ENCODE measurements at places on chromosomes 3 and 15.

DNA sequence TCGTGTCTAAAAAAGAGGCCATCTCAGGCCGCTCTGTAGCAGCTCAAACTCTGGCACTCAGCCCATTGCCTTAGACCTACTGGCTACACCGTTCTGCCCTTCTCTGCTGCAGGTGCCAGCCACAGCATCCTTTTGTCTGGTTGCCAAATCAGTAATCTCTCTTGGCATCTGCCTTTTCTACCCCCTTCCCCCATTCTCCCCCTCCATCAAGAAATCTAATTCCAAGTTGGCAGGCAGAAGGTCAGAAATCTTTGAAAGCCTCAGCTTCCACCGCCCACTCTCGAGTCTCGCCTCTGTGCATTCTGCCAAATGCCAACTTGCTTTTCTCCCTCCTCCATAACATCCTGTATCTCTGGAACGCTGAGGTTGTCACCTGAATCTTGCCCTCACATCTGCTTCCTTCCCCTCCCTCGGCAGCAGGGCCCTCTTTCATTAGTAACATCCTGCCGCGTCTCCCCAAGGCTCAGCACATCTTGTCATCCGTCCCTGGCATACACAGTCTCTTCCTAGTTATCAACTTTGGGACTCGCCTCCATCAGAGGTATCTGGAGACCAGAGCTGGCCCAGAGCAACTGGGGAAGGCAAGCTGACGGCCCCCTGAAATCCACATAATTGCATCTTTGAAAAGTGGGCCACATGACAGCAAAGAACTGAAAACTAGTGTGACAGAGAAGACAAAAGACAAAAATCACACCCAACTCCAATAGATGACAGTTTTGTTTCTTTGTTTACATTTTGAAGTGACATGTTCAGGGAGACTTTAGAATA, 312.0 kb upstream of the CCDC54 start:
- H3K4me3 ChIP-seq, result no peak overlapping the region
- DNase-seq, result peak; percentile 76

DNA sequence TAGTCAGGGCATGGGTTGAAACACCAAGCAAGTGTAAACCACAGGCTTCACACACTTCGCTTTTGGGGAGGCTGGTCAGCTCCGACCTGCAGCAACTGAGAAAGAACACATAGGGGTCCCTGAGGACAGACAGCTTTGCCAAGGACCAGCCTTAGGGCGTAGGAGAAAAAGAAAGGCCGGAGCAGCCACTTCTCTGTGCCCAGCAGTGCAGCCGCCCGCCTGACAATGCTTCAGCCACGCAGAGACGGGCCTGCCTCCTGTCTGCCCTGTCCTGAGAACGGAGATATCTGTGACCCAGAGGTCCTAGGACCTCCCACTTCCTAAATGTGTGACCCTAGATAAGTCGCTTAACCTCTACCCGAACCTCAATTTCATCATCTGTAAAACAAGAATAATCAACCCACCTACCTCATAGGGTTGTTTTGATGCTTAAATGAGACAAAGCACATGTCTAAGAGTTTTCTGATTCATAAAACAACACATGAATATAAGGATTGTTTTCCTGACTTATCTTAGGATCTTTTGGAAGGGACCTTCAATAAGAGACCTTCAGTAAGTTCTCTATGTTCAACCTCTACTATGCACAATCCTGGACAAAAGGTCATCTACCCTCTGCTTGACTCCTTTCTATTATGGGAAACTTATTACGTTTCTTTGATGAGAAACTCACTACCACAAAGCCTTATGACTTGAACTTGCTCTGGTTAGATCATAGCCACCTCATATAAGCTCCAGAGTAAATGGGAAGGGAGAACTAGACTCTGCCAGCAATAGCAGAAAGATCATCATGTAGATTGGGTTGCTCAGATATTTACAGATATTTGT, 32.9 kb upstream of the RFTN1 start:
- DNase-seq, result peak; percentile 64
- no peaks in the 10 kb centered on the region for H3K27me3 ChIP-seq
- H3K4me1 ChIP-seq, result peaks cover 28% of the 10 kb centered on the region
- H3K36me3 ChIP-seq, result no peaks in the 10 kb centered on the region
- no peak overlapping the region for H3K4me3 ChIP-seq
- no peak overlapping the region for H3K27ac ChIP-seq

GRCh38 chr3:122966045-122966444, 61.5 kb downstream of the SEMA5B start:
- H3K36me3 ChIP-seq, result no peaks in the 10 kb centered on the region
- DNase-seq, result no peak
- no peak overlapping the region for H3K27ac ChIP-seq
- H3K4me1 ChIP-seq, result peaks cover 5% of the 10 kb centered on the region
- no peak overlapping the region for H3K4me3 ChIP-seq
- H3K27me3 ChIP-seq, result no peaks in the 10 kb centered on the region

DNA sequence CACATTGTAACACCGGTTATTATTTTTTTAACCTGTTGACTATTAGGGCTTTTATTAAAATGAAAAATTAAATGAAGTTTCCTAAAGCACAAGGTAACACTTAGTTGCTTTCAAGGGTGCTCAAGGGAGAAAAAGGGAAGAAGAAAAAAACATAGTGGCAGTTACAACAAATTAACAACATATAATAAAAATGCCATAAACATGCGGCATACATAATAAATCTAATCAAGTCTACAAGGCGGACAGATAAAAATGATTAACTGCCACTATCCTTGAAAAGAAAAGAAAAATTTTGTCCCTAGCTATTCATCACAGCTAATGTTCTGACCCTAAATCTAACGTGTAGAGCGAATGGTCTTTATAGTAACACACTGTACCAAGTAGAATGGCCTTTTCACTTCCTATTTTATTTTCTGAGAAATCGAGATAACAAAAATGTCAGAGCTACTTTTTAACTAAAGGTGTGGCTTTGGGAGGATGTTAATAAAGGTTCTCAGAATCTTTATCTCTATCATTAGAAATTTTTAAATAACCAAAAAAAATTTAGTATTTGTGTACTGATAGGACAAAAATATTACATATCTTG, 194.9 kb downstream of the FOXP1 start:
- H3K4me1 ChIP-seq, result peaks cover 89% of the 10 kb centered on the region
- H3K27ac ChIP-seq, result peak overlapping the region; percentile 83
- H3K27me3 ChIP-seq, result no peaks in the 10 kb centered on the region

DNA sequence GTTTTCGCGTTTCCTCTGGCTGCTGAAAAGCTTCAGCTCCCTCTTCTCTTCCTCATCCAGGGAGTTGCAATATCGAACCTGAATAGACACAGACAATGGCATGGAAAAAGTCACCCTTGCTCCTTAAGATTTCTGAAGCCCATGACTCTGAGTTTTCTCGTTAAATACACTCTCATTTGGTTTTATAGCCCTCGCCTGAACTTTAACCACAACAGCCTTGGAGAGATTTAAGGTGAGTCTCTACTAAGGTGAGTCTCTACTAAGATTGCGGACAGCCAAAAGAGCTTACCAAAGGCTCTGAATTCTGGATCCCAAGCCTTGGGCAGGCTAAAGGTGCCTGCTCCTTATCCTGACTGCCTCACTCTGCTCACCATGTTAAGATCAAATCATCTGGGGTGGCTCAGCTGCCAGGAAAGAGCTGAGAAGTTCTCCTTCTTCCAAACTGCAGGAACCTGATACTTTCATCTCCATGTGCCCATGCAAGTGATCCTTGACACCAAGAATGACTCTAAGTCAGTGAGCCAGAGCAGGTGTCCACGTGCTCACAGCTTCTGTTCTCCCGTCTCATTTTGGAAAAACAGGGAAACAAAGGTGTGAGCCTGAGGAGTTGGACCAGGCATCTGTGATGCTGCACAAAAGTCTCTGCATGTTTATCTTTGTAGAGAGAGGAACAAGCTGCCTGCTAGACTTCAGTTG, 65.1 kb downstream of the PRICKLE2 start:
- no peaks in the 10 kb centered on the region for H3K36me3 ChIP-seq
- no peak for DNase-seq
- no peak overlapping the region for H3K27ac ChIP-seq
- no peaks in the 10 kb centered on the region for H3K4me1 ChIP-seq
- H3K27me3 ChIP-seq, result peaks cover 2% of the 10 kb centered on the region
- no peak overlapping the region for H3K4me3 ChIP-seq

DNA sequence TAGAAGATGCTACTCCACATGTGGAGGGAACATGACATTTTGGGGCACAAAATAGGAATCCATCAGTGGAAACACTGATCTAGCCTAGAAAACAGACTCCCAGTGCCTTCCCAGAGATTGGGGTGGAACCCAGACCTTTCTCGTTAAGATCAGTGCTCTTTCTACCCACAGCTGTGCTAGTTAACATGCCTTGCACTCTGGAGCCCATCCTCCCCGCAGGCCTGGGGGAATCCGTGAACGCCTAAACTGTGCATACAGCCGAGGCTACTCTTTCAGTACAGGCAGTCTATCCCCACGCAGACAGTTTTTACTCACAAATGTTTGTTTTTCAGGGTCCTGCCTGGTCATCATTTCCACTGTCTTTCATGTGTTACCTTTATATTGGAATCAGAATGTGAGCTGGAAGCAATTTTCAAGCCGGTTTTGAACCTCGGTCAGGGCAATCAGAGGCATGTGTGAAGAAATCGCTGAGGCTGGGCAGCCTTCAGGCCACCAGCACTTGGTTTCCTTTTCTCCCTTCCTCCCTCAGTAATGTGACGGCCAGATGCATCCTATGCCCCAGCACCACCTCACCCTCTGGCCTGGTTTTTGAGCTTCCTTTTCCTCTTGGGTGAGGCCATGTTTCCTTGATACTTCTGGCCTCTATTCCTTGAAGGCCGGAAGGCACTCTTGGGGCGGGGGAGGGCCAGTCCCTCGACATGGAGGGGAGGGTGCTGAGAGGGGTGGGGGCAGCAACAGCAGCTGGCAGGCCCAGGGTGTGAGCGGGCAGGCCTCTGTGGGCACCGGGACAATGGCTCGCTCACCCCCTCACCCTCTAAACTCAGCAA, 123.6 kb upstream of the GALNT15 start:
- H3K4me1 ChIP-seq, result no peaks in the 10 kb centered on the region
- H3K4me3 ChIP-seq, result no peak overlapping the region
- no peaks in the 10 kb centered on the region for H3K27me3 ChIP-seq
- peak; percentile 93 for DNase-seq

DNA sequence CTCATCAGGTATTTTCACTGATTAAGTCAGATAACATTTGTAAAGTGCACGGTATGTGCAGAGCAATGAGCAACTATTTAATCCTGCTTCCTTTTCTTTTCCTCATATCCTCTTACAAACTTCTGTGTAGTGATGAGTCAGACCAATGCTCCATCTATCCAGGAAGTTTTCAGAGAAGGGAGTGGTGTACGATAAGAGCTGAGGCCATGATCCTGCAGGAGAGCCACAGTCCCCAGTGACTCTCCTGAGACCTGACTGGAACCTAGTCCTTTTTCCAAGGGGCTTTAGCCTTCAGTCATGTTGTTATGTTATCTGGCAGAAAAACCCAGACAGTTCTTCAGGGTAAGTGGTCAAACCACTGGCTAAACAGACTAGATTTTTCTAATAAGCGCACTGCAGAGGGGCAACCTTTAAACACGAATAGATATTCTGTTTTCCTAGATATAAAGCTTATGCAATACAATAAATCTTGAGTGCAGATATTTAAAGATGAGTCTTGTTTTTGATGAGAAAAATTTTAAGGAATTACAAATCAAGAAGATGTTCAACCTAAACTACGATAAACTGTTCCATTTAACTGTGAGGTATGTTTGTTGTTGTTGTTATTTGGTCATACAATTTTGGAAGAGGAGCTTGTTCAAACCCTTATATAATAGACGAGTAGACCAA, 110.5 kb upstream of the RAP2B start:
- no peaks in the 10 kb centered on the region for H3K36me3 ChIP-seq
- H3K27ac ChIP-seq, result no peak overlapping the region
- H3K4me3 ChIP-seq, result no peak overlapping the region
- no peaks in the 10 kb centered on the region for H3K4me1 ChIP-seq

- H3K4me1 ChIP-seq, result no peaks in the 10 kb centered on the region
- peaks cover 10% of the 10 kb centered on the region for H3K36me3 ChIP-seq
- DNase-seq, result no peak
- H3K4me3 ChIP-seq, result no peak overlapping the region
Observed at GRCh38 chr15:49645941-49646340, 25.1 kb downstream of the DTWD1 start.

- H3K27me3 ChIP-seq, result no peaks in the 10 kb centered on the region
- no peaks in the 10 kb centered on the region for H3K4me1 ChIP-seq
- no peak for DNase-seq
- H3K27ac ChIP-seq, result no peak overlapping the region
- H3K4me3 ChIP-seq, result no peak overlapping the region
Observed at GRCh38 chr3:15385901-15386653, 41.3 kb downstream of the METTL6 start.

- no peaks in the 10 kb centered on the region for H3K27me3 ChIP-seq
- no peaks in the 10 kb centered on the region for H3K4me1 ChIP-seq
- no peak overlapping the region for H3K27ac ChIP-seq
- no peak for DNase-seq
- H3K4me3 ChIP-seq, result no peak overlapping the region
- H3K36me3 ChIP-seq, result peaks cover 82% of the 10 kb centered on the region
Observed at GRCh38 chr3:113006359-113007056, 15.7 kb downstream of the GTPBP8 start.

- no peak overlapping the region for H3K4me3 ChIP-seq
- no peak overlapping the region for H3K27ac ChIP-seq
- DNase-seq, result no peak
- H3K36me3 ChIP-seq, result no peaks in the 10 kb centered on the region
- H3K27me3 ChIP-seq, result no peaks in the 10 kb centered on the region
Observed at GRCh38 chr3:117195034-117195433, 485.5 kb downstream of the TUSC7 start.

DNA sequence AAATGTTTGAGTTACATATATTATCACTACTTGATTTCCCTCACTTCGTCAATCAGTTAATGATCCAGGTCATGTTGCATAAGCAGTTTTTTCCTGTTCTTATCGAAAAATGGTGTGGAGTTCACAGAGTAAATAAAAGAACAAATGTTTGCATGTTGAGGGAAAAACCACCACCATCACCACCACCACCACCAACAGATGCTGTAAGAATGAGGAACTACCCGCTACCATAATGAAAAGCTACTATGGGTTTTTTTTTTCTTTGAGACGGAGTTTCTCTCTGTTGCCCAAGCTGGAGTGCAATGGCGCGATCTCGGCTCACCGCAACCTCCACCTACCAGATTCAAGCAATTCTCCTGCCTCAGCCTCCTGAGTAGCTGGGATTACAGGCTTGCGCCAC, 27.6 kb downstream of the RUBCN start:
- H3K27ac ChIP-seq, result no peak overlapping the region
- H3K27me3 ChIP-seq, result no peaks in the 10 kb centered on the region
- no peak overlapping the region for H3K4me3 ChIP-seq
- peaks cover 8% of the 10 kb centered on the region for H3K4me1 ChIP-seq
- DNase-seq, result peak; percentile 69

DNA sequence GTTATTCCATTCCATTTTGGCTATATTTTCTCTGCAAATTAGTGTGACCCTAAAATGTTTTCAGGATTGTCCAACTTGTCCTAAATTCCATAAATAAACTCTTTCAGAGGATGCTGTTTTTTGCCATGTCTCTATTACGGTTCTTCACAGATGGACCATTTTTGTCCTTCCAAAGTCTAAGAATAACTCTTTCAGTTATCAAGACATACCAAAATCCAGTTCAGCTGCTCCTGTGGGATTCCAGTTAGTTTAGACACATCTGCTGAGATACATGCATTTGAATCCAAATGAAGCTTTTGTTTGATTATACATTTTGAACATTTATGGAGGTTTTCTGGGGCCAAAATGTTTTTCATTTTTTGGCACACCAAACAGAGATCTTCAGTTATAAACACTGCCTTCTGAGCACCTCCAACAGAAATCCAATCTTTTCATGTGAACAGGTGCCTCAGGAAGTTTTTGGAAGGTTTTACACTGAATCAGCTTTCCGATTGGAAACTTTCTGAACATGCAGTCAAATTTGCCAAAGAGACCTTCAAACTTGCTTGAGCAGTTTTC, 80.7 kb downstream of the TIGIT start:
- no peak for DNase-seq
- no peak overlapping the region for H3K27ac ChIP-seq
- no peaks in the 10 kb centered on the region for H3K36me3 ChIP-seq
- H3K4me3 ChIP-seq, result no peak overlapping the region

Measured in common myeloid progenitor, CD34-positive (primary cell).